KG1 (cell line): ENCODE measurements at places on chromosomes 7 and 10.

- DNase-seq = no peak
These were observed 33.8 kb downstream of the GPR22 start for GRCh38 chr7:107503687-107504086.

DNA sequence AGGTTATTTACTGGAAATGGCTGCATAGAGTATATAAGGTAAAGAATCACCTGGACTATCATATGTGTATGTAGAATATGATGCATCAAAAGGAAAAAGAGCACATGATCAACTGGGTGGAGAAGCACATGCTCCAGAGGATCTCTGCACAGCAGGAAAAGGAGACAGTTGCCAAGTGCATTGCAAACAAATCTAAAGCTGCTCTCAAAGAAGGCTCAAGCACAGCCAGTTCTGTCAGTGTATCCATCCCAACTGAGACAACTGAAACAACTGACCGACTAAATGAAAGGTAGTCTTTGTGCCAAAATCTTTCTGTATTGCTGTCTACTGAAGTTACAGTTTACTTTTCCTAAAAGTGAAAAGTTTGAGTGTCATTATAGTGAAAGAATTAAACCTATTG, 83.2 kb upstream of the SGCE start:
- DNase-seq = no peak

- DNase-seq = no peak
These were observed 39.3 kb downstream of the NUDCD3 start for GRCh38 chr7:44451123-44451522.

DNA sequence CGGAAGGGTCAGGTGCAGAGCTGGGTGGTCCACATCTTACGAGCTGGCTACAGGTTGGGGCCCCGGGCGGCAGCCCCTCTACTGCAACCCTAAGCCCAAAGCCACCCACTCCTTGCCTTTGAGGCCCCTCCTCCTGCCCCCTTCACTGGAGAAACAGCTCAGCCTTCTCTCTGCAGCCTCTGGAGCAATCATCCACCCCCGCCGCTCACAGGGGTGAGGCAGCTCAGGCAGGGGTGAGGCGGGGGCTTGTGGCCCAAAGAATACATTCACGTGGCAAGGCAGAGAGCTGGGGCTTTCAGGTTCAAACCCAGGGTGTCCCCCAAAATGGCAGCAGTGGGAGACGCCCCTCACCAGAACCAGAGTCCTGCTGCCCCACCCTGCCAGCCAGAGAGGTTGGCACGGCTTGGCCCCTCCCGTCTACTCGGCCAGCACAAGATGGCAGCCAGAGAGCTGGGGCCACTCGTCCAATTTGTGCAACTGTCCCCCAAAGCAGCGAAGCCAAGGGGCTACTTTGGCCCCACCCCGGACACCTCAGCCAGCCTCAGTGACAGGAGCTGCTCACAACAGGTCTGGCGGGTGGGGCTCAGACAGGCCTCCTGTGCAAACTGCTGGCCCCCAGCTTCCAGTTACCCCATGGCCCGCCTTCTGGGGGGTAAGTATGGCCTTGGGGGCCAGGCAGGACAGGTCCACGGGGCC, 7.2 kb downstream of the GNB2 start:
- no peak for DNase-seq

DNA sequence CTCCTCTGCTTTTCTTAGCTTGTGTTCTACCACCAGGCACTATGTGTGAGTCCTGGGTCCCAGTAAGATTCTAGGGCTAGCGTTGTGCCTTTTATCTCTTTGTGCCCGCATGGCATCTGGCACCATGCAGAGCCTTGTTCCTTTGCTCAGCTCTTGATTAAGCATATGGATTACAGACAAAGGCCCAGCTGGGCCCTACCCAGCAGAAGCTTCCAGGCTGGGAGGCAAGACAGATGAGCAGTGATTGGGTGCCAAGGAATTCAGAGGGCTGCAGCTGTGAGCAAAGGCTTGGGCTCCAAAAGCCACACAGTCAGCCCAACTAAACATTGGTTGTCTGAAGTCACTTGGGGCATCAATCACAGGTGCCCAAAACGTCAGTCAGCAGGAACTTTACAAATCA, 2.0 kb downstream of the ACSM6 start:
- no peak for DNase-seq

- no peak for DNase-seq
These were observed 63.5 kb downstream of the GRK5 start for GRCh38 chr10:119270762-119271366.

DNA sequence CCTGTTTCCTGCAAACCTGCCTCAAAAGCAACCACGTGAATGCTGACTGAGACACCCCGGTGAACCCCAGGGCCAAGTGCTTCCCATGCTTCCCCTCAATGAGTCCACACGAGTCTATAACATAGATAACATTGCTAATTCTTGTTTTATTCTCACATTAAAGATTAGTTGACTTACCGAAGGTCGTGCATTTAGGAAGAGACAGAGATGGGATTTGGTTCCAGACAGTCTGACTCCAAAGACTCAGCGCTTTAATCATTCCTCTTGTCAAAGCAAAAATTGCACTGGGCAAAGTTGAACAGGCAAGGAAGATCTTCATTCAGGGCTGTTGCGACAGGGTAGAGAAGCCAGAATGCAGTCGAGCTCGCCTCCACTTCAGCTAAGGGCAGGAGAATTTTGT, 435.6 kb upstream of the C7orf33 start:
- DNase-seq = no peak

DNA sequence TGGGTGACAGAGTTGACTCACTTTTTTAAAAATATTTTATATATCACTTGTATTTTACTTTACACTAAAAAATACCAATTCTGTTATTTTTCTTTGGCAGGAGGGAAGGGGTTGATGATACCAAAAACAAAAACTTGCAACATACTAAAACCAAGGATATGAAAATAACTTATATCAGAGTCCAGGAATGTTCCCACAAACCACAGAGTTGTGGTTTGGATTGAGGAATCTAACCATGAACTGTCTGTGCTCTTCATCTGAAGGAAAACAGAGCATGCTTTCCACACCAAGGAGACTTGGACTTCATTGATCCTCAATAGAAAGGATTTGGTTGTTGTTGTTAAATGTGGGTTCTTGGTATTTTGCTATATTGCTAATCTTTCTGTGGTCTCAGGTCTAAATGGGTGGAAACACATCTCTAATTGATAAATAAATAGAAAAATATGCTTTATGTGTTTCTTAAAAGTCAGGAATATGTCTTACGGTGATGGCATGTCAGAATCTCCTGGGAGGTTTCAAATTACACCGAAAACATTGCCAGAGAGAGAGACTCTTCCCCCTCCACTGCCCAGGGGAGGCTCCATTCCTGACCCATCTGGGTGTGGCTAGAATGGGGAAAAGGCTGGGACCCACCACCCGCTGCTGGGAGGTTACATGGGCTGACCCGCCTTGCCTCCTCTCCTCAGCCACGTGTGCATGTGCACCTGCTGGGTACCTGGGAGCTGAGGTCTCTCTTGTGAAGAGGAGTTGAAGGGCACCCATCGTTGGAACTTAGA, 46.9 kb upstream of the STK17A start:
- no peak for DNase-seq

DNA sequence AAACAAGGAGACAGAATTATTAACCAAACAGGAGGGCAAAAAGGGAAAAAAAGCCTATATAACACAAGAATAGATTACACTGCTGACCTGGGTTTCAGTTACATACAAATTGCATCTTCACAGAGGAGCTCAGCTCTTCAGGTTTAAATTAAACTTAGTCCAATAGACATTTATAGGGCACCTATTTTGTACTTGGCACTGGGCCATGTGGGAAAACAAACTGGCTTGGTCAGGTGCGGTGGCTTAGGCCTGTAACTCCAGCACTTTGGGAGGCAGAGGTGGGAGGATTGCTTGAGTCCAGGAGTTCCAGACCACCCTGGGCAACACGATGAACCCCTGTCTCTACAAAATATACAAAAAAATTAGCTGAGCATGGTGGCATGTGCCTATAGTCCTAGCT, 62.3 kb upstream of the CCDC6 start:
- no peak for DNase-seq

DNA sequence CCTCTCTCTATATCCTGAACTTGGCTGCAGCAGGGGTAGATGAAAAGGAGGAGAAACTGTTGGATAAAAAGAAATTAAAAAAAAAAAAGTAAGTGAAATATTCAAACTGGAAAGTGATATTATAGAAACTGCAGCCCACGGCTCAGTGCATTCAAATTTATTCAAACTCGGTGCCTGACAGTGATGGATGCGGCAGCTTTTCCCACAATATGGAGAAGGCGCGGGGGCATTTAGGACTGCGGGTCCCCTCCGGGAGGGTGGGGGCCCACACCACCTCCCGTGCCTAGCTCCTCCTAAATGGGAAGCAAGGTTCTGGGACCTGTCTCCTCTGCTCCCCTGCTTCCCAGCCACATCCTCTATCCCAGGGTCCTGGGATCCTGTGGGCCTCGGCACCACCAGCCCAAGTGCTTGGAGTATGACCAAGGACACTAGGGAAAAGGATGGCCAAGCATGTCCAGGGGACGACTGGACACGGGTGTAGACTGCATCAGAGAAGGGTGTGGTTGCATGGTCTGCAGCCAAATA, 82.4 kb downstream of the HIF1AN start:
- DNase-seq = no peak

GRCh38 chr7:157139810-157140510, 1.2 kb downstream of the UBE3C start:
- no peak for DNase-seq

- no peak for DNase-seq
These were observed 87.6 kb upstream of the GNAI1 start for GRCh38 chr7:80047032-80047431.

GRCh38 chr10:61076572-61077114, 132.7 kb upstream of the RHOBTB1 start:
- DNase-seq = no peak

- DNase-seq = no peak
These were observed 1.4 kb downstream of the HSPA12A start for GRCh38 chr10:116740971-116741370.

GRCh38 chr10:47166405-47166777, 133.6 kb upstream of the GDF10 start:
- no peak for DNase-seq

DNA sequence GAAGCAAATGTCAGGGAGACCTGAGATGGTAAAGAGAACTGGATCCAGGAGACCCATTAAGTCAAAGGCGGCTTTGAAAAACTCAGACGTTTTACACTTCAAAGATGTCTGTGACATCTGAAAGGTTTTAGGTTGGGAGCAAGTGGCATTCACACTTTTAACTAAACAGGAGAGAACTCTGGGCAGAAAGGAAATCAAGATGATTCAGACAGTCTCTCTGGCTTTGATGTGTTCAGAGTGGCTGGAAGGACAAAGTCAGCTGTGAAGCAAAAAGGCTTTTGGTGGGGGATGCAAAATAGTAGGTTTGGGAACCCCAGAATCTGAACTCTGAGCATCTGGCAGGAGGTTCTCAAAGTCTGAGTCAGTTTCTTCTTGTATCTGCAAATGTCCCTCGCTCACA, 66.6 kb downstream of the PRKCQ start:
- no peak for DNase-seq

DNA sequence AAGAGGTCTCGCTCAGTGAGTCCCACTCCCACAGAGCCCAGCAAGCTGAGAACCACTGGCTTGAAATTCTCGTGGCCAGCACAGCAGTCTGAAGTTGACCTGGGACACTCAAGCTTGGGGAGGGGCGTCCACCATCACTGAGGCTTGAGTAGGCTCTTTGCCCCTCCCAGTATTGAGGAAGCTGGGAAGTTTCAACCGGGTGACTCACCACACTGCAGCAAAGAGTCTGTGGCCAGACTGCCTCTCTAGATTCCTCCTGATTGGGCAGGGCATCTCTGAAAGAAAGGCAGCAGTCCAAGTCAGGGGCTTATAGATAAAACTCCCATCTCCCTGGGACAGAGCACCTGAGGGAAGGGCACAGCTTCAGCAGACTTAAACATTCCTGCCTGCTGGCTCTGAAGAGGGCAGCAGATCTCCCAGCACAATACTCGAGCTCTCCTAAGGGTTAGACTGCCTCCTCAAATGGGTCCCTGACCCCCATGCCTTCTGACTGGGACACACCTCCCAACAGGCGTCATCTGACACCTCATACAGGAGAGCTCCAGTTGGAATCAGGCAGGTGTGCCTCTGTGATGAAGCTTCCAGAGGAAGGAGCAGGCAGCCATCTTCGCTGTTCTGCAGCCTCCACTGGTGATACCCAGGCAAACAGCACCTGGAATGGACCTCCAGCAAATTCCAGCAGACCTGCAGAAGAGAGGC, 970.9 kb upstream of the LRRN3 start:
- no peak for DNase-seq

GRCh38 chr7:73742753-73743641, 4.4 kb upstream of the ABHD11 start:
- no peak for DNase-seq

GRCh38 chr10:124518366-124518765, 56.7 kb downstream of the LHPP start:
- DNase-seq = no peak

DNA sequence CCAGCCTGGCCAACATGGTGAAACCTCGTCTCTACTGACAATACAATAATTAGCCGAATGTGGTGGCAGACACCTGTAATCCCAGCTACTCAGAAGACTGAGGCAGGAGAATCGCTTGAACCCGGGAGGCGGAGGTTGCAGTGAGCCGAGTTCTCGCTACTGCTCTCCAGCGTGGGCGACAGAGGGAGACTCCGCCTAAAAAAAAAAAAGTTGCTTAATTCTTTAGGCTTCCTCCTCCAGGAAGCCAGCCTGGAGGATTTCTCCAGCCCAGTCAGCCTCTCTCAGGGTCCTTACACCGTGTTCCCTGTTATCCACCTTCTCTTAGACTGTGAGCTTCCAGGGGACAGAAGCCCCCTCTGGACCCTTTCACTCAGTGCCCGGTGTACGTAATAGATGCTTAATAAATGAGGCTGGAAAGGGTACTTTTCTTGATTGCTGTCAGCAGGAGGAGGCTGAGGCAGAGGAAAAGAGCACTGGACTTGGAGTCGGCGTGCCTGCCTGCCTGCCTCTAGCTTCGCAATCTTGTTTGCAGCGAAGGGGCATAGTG, 16.4 kb upstream of the NODAL start:
- no peak for DNase-seq

- no peak for DNase-seq
These were observed 1192.1 kb upstream of the CELF2 start for GRCh38 chr10:9825491-9826018.

DNA sequence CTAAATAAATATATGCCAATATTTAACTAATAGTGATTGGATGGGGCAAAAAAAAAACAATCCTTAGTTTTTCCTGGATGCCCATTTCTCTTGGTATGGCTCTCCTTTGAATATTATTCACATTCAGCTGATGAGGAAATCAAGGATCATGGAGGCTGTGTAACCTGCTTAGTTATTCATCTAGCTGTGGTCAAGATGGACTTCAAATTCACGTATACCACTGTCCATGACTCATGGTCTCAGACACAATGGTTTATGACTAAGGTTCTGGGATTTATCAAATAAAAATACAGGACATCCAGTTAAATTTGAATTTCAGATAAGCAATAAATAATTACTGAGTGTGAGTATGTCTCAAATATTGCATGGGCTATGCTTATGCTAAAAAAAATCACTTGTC, 191.5 kb upstream of the CELF2 start:
- DNase-seq = no peak
